ENCODE measurements at places on chromosomes 11 and 22.

GRCh38 chr11:116343270-116343669, 429.5 kb downstream of the BUD13 start:
- DNase-seq: no peak

- no peak for DNase-seq
Measured at GRCh38 chr22:27152883-27153282, 495.5 kb downstream of the MIAT start.

DNA sequence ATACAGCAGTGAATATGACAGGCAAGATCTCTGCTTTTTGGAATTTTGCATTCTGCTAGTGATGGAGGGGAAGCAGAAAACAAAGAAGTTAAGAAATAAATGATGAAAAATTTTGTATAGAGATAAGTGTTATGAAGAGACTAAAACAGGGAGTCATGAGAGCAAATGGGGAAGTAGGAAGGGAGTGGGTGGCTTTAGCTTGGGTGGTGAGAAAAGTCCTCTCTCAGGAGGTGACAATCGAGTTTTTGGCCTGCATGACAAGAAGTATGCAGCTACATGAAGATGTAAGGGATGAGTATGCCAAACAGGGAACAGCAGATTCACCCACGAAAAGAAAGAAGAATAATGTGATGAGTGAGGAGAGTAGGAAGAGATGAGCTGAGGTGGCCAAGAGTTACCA, 80.7 kb upstream of the MPPED2 start:
- DNase-seq: no peak

DNA sequence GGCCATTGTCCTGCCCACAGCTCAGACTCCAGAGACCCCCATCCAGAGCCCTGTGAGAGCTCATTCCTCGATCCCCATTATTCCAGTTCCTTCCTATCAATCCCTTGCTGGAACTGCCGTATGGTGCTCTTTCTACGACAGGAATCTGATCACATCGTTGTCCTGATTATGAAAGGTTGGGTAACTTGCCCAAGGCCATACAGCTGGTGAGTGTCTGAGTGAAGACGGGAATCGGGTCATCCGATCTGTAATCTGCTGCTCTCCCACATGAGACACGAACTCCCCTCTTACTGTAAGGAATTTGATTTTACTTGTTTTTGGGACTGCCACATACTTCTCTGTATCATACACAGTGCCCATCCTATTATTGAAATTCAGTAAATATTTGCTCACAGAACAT, 149.1 kb downstream of the OPCML start:
- no peak for DNase-seq

DNA sequence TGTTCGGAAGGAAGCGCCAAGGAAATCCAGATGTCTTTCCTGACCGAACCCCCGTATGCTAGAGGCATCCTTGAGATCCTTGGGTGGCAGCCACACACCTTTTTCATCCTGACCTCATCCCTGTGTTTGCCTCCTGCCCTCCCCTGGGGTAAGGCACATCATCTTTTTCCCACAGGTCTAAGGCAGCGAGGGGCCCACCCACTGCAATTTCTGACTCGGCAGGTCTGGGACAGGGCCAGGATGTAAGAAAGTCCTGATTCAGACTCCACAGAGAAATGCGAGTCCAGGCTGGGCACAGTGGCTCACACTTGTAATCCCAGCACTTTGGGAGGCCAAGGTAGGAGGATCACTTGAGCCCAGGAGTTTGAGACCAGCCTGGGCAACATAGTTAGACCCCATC, 10.5 kb downstream of the ZMAT5 start:
- no peak for DNase-seq

DNA sequence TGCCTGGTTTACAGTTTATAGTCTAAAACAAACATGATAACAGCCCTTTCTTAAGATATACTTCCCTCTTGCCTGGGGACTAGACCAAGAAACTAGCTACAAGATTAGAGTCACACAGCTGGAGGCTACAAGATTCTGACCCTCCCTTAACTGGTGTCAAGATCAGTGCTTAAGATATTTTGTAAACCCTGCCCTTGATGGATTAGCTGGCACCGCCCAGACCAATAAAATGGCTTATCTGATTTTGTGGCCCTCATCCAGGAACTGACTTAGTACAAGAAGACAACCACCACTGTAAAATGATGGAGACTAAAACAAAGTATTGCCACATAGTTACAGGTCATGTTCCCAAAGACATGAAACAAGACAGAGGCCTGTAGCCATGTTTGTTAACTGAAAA, 53.4 kb downstream of the FAM181B start:
- DNase-seq: no peak

DNA sequence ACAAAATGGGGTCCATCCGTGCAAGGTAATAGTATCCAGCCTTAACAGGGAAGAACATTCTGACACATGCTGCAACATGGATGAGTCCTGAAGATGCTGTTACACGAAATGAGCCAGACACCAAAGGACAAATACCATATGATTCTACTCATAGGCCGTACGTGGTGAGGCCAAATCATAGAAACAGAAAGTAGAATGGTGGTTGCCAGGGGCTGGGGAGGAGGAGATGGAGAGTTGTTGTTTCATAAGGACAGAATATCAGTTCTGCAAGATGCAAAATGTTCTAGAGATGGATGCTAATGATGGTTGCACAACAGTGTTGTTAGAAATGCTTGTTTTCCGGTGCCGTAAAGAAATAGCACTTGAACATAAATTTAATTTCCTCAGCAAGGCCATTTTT, 2.6 kb downstream of the TBX10 start:
- no peak for DNase-seq

GRCh38 chr22:49923445-49923844, 5.0 kb downstream of the CRELD2 start:
- no peak for DNase-seq

GRCh38 chr22:28883657-28883916, 215 bp downstream of the ZNRF3 start:
- DNase-seq: no peak

GRCh38 chr11:99968336-99968735, 718.8 kb upstream of the ARHGAP42 start:
- DNase-seq: no peak

DNA sequence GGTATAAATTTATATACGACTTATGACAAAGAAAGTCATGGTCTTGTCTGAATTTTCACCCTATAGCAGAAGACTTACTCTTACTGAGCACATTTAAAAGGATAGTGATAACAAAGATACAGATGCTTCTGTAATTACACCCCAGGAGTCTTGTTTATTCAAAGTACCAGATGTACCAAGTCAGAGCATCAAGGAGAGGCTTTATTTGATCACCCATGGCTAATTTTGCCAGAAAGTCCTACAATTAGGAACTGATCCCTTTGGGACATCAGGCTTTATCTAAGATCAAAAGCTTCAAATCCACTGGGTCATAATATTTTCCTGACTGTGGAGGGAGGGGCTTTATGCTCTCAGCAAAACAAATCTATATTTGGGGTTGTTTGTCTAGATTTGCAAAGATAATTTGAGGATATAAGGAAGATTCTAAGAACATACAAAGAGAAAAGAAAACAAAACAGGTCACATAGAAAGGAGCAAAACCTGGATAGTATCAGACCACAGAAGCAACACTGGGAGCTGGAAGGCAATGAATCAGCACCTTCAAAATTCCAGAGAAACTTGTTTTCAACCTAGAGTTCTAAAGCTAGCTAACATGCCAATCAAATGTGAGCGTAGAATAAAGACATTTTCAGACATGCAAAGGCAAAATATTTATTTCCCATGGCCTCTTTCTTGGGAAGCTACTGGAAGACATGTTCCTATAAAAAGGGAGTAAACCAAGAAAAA, 124.8 kb upstream of the CSNK2A3 start:
- no peak for DNase-seq

- no peak for DNase-seq
Measured at GRCh38 chr11:70381872-70382861, 16.2 kb upstream of the CTTN start.

GRCh38 chr11:102410382-102410784, 42.2 kb downstream of the TMEM123 start:
- DNase-seq: no peak

- DNase-seq: no peak
Measured at GRCh38 chr11:33696411-33696810, 4.2 kb downstream of the C11orf91 start.

- DNase-seq: no peak
Measured at GRCh38 chr11:116294630-116295029, 478.2 kb downstream of the BUD13 start.

DNA sequence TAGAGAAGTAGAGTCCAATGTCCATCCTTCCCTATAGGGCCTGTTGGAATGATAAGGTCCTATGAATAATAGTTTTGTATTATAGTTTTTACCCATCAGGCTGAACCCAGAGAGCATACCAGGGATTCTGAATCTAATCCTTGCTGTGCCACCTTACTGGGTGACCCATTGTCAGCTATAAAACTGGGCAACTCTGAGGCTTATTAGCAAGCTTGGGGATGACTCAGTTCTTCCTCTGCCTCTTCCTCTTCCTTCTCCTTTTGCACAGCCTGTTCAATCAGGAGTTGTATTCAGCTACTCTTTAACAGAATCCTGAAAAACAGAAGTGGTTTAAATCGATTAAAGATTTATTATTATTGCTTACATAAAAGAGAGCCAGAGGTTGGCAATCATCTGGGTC, 8.9 kb downstream of the HEPHL1 start:
- no peak for DNase-seq

GRCh38 chr22:39959640-39960447, at the start of gene TMA7B:
Gene TMA7B (plus strand): TSS chr22:39960397. CDS start chr22:39964375, 3,978 bp downstream.
- peak; percentile 86 for DNase-seq

DNA sequence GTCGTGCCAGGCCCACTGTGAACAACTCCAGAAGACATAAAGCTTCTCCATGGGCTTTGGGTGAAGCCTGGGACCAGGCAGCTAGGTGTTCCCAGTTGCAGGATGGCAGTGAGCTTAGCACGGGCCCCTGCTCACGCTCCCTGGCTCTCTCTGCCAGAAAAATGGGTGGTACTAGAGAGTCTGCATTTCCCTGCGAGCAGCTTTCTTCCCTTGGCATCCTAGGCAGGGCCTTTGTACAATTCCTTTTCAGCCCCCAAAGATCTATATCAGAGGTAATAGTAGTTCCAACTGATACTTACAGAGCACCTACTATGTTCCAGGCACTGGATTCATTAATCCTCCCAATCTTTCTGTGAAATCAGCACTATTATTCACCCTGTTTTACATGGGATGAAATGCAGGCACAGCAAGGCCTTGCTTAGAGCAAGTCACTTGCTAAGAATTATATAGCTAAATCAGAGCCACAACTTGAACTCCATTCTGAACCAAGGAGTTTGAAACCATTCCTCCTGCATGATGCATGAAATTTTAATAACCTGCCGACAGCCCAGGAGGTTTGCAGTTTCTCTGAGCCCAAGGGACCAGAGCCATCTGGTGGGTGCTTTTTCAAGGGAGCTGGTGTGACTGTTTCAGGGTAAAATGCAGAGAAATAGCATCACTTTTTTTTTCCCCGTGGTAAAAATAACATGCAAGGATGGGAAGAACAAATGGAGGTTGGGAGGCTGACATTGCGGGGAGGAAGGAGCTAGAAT, 22.7 kb downstream of the NAV2 start:
- no peak for DNase-seq

DNA sequence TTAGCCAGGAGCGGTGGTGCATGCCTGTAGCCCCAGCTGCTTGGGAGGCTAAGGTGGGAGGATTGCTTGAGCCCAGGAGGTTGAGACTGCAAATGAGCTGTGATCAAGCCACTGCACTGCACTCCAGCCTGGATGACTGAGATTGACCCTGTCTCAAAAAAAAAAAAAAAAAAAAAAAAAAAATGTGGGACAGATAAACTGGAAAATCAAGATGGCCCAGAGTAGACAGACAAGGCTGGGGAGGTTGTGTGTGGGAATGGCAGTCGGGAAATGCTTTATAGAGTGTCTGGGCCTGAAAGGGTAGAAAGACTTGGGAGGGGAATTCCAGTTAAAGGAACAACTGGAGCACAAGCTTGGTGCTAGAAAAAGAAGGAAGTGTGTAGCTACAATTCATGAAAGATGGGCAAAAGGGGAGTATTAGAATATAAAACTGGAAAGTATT, 18.2 kb upstream of the WDR74 start:
- no peak for DNase-seq

DNA sequence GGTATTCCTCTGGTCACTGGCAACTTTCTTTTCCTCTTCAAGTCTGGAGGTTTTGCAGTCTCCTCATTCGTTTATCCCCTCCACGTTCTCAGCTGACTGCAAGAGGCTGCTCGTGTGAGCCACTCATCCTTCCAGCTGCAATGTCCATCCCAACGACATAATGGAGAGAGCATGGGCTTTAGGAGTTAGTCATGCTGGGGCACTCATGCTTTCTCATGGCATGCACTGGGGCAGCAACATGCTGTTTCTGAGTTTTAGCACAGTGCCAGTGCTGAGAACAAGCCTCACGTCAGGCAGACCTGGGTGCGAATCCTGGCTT, 7.1 kb downstream of the DCPS start:
- no peak for DNase-seq

DNA sequence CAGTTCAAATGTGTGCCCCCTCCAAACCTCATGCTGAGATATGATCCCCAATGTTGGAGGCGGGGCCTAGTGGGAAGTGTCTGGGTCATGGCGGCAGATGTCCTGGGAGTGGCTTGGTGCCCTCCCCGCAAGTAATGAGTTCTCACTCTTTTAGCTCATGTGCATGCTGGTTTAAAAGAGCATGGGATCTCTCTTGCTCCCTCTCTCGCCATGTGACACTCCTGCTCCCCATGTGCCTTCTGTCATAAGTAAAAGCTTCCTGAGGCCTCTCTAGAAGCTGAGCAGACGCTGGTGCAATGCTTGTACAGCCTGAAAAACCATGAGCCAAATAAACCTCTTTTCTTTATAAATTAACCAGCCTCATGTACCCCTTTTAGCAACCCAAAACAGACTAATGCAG, 98.8 kb downstream of the SGSM3 start:
- no peak for DNase-seq

DNA sequence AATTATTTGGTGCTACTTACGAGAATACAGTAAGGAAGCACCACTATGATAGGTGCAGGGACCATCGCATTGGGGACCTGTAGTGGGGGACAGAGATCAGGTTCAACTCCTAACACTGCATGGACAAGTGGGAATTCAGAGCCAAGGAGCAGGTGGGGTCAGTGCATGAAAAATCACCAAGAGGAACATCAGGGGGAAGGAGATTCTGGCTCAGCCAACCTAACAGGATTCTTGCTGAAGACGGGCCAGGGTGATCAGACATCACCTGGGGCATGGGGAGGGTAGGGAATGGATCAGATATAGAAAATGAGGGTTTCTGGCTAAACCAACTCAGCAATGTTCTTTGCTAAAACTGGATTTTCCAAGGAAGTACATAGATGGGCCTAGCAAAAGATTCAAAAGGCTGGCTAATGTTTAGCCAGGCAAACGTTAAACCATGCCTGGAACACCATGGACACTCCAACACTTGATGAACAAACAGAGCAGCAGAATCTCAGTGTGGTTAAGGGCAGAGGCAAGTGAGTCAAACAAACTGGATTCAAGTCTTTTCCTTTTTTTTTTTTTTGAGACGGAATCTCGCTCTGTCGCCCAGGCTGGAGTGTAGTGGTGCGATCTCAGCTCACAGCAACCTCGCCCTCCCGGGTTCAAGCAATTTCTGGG, 70.0 kb downstream of the MICAL3 start:
- no peak for DNase-seq

DNA sequence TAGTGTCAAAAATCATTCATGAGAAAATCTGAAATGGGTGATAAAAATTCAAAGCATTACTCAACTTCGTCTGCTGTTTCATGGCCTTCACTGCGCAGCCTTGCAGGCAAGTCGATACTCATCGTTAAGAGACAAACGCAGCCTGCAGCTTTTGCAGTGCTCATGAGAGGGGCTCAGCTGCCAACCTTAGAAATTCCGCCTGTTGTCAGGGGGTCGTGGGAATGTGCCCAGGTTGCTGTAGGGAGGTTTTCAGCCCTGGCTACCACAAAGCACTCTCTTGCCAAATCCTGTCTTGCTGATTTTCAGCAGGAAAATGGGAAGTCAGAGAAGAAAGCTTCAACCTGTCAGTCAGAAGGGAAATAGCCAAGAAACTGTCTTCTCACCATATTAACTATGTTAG, 25.4 kb upstream of the GRAMD1B start:
- DNase-seq: no peak

All from SHP77 (cell line).